ENCODE measurements at places on chromosomes 4 and X.
A peak's percentile ranks its signal among the peaks of the same experiment; 100 is the strongest.

GRCh38 chr4:20203508-20203907, 48.2 kb upstream of the SLIT2 start:
- DNase-seq, result no peak

- no peak for DNase-seq
Observed at GRCh38 chrX:23331701-23332100, 2.9 kb upstream of the PTCHD1 start.

GRCh38 chrX:80223982-80224579, 196.2 kb upstream of the TENT5D start:
- no peak for DNase-seq

DNA sequence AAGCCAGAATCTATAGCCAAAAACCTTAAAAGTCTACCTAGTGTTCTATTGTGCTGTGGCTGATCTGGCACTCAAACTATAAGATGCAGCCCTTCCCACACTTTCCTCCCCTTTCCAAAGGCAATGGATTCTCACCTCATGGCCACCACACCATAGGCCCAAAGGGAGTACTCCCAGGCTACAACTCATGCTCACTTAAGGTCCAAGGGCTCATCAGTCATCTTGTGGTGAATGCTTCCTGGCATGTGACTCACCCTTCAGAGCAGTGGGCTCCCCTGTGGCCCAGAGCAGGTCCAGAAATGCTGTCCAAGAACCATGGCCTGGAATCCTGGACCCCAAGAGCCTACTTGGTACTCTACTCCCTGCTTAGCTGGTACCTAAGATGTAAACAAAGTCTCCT, 181.0 kb downstream of the CHRDL1 start:
- DNase-seq, result no peak

DNA sequence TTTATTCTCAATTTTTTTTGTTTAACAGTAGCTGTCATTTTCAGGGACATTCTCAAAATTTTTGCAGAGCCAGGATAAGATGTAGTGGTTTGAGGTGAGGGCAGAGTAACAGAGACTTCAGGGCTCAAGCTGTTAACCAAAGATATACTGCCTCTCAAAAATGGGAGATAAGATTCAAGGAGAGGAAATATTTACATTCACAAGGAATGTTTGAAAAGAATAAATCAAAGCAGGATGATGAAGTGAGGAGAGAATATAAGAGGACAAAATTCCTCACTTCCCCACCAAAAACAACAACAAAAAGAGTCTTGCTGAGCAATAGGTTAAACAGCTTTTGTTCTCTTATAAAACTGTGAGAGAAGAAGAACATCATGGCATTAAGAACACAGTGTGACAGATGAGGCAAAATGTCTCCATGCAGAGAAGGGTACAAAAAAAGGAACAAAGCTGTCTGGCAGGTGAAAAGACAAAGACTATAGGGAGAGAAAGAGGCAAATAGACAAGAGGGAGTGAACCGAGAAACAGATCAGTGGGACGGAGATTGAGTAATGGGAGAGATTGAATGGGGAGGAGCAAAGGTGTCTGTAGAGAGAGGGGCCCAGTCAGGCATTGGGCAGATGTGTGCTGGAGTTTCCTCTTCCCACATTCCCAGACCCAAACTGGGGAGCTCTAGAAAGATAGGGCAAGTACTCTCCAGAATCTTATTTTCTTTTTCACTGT, 106.1 kb upstream of the TMEM150C start:
- no peak for DNase-seq

GRCh38 chrX:137425986-137426385, 139.9 kb upstream of the ZIC3 start:
- no peak for DNase-seq

GRCh38 chr4:14767142-14767541, 235.1 kb upstream of the CPEB2 start:
- no peak for DNase-seq

- DNase-seq, result no peak
Observed at GRCh38 chr4:10063544-10064300, 42.4 kb upstream of the SLC2A9 start.

DNA sequence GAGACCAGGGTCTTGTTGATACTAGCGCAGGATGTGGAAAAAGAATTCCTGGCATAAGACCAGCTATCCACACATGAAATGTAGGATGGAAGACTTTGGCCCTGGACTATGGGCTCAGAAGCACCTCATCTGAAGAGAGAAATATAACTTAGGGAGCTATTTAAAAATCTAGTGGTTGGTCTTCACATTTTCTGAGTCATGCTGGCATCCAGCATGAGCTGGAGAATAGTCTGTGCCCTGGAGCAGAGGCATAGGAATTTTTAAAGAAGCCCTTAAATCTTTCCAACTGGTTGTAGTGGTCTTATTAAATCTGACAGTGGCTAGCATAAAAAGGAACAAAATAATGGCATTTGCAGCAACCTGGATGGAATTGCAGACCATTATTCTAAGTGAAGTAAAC, 86.3 kb downstream of the SMARCA5 start:
- no peak for DNase-seq

- no peak for DNase-seq
Observed at GRCh38 chr4:85842540-85842939, 367.6 kb downstream of the ARHGAP24 start.

GRCh38 chr4:20354120-20354519, 102.4 kb downstream of the SLIT2 start:
- no peak for DNase-seq

DNA sequence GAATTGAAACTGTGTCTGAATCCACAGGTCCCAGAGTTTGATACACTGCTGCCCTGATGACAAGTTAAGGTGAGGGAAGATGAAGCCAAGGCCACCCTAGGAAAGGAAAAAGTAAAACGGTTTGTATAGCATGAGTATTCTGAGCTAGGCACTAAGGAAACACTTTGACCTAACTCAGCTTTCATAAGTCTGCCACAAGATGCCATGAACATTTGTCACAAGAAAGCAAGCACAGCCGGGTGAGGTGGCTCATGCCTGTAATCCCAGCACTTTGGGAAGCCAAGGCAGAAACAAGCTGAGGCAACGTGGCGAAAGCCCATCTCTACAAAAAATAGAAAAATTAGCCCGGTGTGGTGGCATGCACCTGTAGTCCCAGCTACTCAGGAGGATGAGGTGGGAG, 34.2 kb downstream of the ELOVL6 start:
- DNase-seq, result peak; percentile 6

GRCh38 chrX:11781734-11782370, 23.8 kb downstream of the MSL3 start:
- DNase-seq, result no peak

- no peak for DNase-seq
Observed at GRCh38 chr4:76513482-76513881, 78.5 kb downstream of the SHROOM3 start.

GRCh38 chr4:101556842-101557241, 209.5 kb upstream of the PPP3CA start:
- no peak for DNase-seq

DNA sequence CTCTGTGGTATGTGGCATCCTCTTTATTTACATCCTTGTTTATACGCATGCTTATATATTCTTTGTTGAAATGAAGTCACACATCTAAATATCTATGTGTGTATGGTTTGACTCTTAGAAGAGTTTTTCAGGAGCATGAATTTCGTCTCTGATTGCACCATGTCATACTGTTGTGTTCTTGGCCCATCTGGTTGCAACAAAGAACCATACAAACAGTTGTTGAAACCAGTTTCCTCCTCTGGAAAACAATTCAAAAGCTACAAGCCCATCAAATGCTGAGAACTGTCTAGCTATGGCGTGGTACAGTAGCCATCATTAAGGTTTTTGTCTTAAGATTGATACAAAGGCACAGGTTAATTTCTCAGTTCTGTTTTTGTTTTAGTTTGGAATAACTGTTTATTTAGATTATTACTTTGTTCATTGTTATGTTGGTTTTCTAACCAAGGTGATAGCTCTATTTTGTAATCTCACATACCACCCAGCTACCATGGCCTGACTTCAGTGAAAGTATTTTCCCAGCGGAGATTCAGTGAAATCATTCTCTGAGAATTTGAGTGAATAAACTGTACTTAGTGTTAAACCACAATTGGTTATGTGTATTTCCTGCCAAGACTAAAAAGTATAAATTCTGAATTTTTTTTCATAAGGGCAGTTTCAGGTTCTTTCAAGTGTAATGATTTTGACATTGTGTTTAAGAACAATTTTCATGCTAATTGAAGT, 91.0 kb downstream of the ARHGAP24 start:
- no peak for DNase-seq

GRCh38 chrX:45619290-45619689, 418.6 kb upstream of the DIPK2B start:
- DNase-seq, result no peak

- DNase-seq, result no peak
Observed at GRCh38 chr4:6268650-6269615, 717 bp upstream of the WFS1 start.

DNA sequence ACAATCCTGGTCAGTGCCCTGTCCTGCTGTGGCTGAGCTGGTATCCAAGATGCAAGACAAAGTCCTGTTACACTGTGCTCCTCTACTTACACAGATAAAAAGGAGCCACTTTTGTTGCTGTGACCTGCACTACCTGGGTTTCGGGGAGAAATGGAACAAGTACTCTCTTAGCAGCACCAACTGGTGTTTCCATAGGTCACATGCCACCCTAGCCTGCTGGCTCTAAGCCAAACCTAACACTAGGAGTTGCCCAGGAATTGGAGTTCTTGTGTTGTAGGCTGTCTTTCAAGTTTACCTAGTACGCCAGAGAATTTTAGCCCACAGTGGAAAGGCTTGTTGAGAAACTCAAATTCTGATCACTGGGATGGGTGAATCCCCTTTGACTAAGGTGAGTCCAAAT, 727.4 kb downstream of the FAM133A start:
- no peak for DNase-seq

DNA sequence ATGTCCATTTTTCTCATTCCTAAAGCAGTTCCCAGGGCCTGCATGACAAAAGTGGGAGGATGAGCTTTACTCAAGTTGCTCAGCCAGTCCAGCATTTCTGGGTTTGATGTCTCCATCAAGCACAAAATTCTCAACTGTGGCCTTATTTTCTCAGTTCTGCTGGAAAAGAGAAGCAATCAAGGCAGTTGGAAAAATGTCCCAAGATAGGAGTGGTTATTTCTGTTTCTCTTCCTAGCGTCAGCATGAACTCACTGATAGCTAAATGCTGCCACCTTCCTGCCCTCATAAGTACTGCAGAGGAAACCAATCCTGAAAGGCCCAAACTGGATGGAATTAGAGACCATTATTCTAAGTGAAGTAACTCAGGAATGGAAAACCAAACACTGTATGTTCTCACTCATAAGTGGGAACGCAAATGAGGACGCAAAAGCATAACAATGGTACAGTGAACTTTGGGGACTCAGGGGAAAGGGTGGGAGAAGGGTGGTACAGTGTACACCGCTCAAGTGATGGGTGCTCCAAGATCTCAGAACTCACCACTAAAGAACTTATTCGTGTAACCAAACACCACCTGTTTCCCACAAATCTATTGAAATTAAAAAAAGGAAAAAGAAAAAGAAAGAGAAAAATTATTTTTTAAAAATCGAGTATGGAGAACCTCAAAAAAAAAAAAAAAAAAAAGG, 29.6 kb downstream of the ADH7 start:
- DNase-seq, result peak; percentile 70

DNA sequence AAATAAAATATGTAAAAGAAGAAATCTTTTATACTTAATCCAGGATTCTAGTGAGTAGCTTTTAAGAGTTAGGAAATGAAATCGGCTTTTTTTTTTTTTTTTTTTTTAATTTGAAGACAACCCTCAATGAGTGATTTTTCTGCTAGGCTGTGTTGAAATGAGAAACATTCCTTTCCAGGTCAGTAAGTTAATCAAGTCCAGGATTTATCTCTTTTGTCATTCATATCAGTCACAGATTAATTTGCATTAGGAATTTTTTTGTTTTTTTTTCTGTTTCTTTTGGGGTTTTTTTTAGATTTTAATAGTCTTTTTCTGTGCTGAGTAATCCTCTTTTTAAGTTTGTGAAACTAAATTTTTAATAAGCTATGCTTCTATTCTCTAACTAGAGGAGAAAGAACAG, 448.1 kb downstream of the ADGRL3 start:
- DNase-seq, result no peak

GRCh38 chr4:64935469-64936001, 526.3 kb upstream of the TECRL start:
- no peak for DNase-seq

GRCh38 chr4:15198070-15198727, 195.9 kb downstream of the CPEB2 start:
- DNase-seq, result no peak

DNA sequence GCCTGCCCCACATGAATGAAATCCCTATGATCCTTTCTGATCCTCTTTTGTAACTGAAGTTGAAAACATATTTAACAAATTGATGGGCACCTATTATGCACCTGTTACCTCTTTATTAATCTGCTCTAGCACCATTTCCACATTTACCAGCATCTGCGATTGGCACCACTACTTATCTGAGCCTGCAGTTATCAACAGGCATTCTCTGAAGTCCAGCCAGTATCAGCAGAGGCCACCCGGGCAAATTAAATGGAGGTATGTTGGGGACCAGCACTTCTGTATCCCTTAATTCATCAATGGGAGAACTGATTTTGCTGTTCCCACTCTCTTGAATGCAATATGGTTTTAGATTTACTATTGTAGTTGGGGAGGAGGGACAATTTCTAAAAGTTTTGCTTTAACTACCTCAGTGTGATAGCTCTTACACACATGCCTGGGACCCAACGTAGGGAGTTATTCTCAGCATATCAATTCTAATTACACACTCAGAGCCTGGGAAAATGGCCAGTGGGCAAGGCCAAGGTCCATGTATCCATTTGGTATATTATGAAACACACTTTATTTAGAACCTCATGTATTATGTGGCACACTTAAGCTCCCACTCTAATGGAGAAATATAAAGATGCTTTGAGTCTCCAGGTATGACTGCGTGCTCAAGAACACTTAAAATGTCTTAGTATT, 1927.1 kb upstream of the PCDH7 start:
- DNase-seq, result no peak

DNA sequence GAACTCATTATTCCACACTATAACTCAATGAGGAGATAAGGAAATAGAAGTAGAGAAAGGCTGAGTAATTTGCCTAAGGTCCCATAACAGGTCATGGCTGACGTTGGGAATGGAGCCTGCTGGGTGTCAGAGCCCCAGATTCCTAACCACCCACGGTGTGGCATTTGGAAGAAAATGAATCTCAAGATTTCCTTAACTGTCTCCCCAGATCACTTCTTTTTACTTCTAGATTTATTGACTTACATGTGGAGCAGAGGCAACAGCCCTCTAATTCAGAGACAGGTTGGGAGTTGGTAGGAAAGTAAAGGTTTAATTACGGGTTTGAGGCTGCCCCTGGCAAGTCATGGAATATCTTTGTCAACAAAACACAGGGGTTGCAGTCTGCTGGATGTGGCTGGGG, 134.0 kb downstream of the ARHGAP10 start:
- no peak for DNase-seq

- DNase-seq, result no peak
Observed at GRCh38 chr4:54959131-54959530, 166.3 kb downstream of the KDR start.

DNA sequence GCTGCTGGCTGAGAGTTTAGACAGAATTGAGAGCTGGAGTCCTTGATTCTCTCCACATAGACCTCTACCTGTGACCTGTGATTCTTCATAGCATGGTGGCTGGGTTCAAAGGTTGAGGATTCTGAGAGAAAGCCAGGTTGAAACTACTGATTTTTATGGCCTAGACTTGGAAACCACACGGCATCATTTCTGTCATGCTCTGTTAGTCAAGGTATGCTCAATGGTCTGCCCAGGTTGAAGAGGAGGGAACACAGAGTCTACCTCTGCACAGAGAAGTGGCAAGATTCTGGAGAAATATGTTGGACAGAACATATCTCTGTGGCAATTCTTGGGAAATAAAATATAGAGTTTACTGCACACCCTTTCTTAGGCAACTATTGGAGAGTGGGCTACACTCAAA, 57.2 kb upstream of the CXorf66 start:
- no peak for DNase-seq

- no peak for DNase-seq
Observed at GRCh38 chr4:31360786-31361185, 640.6 kb downstream of the PCDH7 start.

All from activated CD4-positive, alpha-beta T cell treated with anti-CD3 and anti-CD28 coated beads for 48 hours (primary cell).